ENCODE measurements at places on chromosomes 12 and 14.

- no peak for DNase-seq
Observed at GRCh38 chr14:79328863-79329262, 882.4 kb downstream of the DIO2 start.

- no peak for DNase-seq
Observed at GRCh38 chr14:32043624-32044023, 33.5 kb upstream of the ARHGAP5 start.

- DNase-seq = no peak
Observed at GRCh38 chr14:89296281-89296745, 120.7 kb downstream of the FOXN3 start.

GRCh38 chr12:30979371-30980259, 53.1 kb downstream of the TSPAN11 start:
- DNase-seq = no peak

GRCh38 chr14:33271216-33271615, 332.5 kb downstream of the NPAS3 start:
- DNase-seq = no peak

GRCh38 chr14:106518054-106518943, 991.9 kb downstream of the TMEM121 start:
- peak; percentile 76 for DNase-seq

DNA sequence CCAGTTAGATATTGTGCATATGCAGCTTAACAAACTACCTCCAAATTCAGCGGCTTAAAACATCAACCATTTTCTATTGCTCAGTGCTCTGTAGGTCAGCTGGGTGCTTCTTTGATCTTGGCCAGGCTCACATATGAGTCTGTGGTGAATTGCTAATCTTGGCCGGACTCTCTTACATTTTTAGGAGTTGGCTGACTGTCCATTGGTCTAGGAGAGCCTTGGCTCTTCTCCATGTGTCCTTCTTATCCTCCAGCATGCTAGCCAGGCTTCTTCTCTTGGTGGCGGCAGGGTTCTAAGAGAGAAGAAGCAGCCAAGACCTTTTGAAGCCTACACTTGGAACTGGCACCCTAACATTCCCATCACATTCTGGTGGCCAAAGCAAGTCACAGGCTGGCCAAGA, 174.3 kb upstream of the PWP1 start:
- no peak for DNase-seq

DNA sequence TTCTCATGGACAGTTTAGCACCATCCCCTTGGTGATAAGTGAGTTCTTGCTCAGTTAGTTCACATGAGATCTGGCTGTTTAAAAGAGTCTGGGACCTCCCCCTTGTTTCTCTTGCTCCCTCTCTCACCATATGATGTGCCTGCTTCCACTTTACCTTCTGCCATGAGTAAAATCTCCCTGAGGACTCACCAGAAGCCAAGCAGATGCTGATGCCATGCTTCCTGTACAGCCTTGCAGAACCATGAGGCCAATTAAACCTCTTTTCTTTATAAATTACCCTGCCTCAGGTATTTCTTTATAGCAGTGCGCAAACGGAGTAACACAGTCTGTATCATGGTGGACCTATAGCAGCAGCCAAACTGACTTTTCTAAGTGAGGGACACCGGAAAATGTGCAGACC, 58.8 kb downstream of the ATP2B1 start:
- DNase-seq = no peak

DNA sequence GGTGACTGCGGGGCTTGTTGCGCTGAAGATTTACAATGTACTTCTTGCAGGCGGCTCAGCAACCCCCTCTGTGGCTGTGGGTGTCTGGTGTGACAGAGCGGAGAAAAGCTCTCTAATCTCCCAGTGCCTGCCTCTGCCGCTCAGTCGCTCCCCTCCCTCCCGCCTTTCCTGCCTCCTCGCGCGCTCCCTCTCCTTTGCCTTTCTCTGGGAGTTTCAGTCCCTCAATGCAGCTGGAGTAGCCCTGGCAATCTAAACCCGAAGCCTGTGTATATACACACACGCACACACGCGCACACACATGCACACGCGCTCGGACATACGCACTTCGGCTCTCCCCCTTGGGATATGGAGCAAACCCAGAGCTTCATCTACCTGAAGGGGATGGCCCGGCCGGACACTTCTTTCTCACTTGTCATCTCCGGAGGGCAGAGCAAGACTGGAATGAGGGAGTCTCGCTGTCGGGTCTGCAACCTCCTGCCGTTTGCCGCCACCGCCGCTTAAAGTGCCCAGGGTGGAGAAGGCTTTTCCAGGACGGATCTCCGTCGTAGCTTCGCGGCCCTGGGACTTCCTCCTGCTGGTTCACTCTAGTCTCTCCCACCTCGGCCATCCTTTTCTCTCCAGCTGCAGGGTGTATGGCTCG, 599 bp upstream of the TRHDE start:
- DNase-seq = no peak

DNA sequence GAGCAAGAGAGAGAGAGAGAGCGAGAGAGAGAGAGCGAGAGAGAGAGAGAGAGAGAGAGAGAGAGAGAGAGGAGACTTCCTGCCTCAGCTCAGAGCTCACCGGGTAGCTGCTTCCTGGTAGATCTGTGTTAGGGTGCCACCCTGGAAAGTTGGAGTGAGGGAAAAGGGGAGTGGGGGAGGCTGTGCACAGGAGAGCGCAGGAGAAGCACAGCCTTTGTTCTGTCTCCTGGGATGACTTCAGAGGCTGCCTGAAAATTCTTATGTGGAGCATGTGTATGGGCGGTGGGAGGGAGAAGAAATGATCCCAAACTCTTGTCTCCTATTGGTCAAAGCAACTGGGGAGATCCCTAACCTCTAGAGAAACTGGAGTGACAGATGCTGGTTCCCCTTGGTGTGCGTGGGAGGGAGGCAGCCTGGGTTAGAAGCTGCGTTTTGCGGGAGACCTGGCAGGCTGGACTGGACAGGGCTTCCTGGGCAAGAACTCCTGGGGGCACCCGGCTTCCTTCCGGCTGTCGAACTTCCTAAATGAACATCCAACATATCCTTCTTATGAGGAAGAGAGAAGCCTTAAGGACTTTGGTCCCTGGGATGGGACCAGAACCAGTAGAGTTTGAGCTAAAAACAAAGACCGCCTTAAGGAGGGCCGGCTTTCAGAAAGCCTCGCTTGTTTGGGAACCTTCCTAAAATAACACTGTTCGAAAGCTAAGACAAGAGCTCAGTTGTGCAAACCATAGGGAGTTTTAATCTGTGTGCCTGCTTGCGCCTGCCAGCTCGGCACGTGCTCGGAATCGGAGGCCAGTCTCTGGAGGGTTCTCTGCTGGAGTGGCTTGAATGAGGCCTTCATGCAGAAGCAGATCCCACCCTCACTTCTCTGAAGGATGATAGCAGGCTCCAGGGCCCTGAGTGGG, 30.4 kb upstream of the BEGAIN start:
- no peak for DNase-seq

- peak; percentile 62 for DNase-seq
Observed at GRCh38 chr14:87944987-87945604, 47.9 kb downstream of the GALC start.

DNA sequence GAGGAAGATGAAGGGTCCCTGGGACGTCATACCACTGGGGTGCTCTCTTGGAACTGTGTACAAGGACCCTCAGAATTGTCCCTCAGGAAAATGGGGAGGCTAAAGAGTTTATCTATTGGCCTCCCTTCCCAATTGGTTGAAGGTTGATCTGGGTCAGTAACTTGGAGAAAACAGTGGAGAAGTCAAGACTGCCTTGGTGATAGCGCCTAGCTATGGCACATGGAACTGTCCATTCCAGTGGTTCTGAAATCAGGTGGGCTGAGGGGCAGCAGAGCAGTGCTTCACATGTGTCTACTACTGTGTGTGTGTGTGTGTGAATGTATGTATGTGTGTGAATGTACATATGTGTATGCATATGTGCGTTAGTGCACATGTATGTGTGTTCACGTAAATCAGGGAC, 316.1 kb downstream of the AACS start:
- DNase-seq = no peak

DNA sequence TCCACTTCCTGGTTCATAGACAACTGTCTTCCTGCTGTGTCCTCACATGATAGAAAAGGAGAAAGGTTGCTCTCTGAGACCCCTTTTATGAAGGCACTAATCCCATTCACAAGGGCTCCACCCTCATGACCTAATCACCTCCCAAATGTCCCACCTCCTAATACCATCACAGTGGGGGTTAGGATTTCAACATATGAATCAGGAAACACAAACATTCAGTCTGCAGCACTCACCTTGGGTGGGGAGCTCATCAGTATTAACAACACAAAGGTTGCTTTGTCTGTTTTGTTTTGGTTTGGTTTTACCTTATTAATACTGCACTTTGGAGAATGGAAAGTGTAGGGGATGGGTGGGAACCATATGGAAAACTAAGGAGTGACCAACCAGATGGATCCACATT, 10.5 kb upstream of the SMCO2 start:
- DNase-seq = no peak

GRCh38 chr12:93514853-93515252, 47.5 kb downstream of the MRPL42 start:
- no peak for DNase-seq

DNA sequence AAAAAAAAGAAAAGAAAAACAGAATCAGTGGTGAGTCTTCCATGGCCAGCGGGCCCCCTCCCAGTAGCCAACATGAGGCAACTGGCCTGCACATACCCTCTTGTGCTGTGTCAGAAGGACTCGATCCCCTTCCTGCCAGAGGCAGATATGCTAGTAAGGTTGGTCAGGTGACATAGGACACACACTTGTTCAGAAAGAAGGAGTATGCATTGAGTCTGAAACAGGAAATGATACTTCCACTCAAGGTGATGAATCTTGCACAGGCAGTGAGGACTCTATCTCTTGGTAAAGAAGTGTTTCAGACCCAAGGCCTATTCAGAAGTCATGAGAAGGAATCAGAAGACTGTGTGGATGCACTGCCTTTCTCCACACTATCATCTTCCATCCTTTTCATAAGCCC, 269.7 kb upstream of the FAR2 start:
- no peak for DNase-seq

GRCh38 chr12:106246891-106247673, 738 bp downstream of the CKAP4 start:
- peak; percentile 38 for DNase-seq

DNA sequence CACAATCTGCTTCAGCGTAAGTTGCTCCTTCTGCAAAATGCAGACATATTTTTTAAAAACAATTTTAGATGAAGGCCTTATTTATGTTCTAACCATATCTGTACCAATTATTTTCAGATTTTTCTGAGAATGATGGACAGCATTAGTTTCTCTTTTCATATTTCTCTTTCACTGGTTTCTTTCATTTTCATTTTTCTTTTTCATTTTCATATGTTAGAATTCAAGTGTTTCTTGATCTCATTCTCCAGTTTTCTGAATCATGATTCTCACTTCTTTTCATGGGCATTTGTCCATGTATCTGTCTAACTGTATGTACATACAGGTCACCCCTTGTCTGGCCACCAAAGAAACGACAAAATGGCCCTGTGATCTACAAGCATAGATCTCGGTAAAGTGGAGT, 346.6 kb downstream of the NAV3 start:
- DNase-seq = no peak

GRCh38 chr14:67697006-67697405, 1.4 kb upstream of the RDH11 start:
- DNase-seq = no peak

- DNase-seq = no peak
Observed at GRCh38 chr14:23514644-23514957, 37.0 kb downstream of the ZFHX2 start.

DNA sequence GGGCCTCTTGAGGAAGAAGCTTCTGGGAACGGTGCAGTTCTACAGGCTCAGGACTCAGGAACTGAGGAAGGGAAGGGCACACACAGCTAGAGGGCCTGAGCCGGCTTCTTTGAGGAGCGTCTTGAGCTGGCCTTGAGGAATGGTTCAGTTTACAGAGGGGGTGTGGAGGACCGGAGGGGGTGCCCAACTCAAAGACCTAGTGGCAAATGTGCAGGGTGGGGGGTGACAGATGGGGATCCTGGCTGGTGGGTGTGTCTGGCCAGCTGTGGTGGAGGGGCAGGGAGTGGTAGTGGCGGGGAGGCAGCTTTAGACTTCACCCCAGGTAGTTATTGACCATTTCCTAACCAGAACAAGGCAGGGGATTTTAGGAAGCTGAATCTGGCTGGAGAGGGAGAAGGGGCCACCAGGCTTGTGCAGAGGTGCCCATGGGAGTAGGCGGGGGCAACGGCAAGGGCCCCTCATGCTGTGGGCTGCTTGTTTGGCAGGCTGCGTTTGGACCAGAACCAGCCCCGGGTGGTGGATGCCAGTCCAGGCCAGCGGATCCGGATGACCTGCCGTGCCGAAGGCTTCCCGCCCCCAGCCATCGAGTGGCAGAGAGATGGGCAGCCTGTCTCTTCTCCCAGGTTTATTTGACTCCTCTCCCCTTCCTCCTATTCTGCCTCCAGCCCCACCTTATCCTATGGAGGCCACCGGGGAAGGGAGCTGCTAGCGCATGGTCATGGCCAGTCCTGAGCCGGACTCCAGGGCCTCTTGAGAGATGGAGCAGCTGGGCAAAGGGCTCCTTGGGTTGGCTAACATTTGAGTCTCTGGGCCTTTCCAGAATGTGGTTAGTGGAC, 27.8 kb downstream of the PAPLN start:
- DNase-seq = no peak

DNA sequence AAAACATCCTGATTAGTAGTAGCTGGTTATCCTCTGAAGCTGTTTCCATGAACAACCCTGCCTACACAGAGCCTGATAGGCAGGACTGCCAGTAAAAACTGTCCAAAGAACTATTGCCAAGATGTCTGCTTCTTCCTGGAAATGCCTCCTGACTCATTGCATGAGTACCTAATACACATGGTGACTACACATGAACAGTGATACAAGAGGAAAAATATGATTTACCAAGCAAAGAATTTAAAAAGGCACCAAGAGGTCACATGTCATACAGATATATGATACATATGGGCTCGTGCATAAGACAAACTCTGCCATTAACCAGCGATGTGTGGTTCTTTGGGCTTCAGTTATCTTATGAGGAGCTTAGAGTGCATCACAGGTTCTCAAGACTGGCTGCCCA, 552.3 kb downstream of the SLC16A7 start:
- DNase-seq = no peak

DNA sequence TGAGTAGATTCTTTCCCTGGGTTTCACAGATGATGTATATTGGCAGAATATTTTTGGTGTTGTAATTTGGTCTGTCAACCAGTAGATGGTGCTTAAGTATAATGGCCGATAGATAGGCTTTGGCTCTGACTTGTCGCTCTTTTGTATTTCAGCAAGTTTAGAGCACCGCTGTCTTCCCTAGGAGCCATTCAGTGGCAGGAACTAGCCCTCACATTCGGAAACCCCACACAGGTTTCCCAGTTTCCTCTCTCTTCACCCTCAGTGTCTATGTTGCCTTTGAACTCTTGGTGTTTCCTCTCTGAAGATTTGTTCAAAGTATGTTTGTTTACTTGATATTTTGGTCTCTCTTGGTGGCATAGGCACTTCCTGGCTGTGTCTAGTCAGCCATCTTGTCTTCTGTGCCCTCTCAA, 102.2 kb downstream of the GPHN start:
- peak; percentile 57 for DNase-seq

DNA sequence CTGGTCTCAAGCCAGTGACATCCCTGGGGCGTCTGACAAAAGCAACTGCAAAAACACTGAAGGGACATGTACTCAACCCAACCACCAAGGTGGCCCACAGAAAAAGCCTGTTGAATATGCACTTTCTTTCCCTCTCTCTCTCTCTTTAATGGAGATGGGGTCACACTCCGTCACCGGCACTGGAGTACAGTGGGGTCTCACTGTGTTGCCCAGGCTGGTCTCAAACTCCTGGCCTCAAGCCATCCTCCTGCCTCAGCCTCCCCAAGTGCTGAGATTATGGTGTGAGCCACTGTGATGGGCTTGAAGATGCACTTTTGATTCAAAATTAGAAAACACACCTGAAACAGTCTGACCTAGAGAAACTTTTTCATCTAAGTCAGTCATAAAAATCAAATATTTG, 7.2 kb upstream of the CD27 start:
- no peak for DNase-seq

- DNase-seq = no peak
Observed at GRCh38 chr12:81141217-81141616, 63.3 kb downstream of the ACSS3 start.
